ENCODE measurements at places on chromosomes 5 and 9.

GRCh38 chr9:121528642-121529041, 29.0 kb upstream of the GGTA1 start:
- DNase-seq = no peak

- no peak for DNase-seq
Observed at GRCh38 chr9:35029241-35029640, 39.7 kb downstream of the DNAJB5 start.

- DNase-seq = no peak
Observed at GRCh38 chr5:21085791-21086190, 1097.8 kb upstream of the CDH18 start.

DNA sequence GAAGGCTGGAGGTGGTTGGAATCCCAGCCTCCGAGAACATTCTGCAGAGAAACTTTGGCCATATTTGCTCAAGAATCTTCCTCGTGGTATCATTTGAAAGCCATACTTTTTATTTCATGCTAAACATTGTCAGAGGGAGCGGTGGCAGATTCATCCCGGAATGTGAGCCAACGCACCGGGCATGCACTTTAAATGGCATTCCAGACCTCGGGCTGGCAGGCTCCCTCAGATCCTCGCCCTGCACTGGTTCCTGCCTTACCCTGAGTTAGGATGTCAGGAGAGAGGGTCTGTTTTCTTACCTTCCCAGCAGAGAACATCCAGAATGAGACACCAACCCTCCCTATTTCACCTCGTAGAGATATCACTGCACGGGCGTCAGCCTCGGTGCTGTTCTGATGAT, 33.8 kb downstream of the GDNF start:
- DNase-seq = no peak

DNA sequence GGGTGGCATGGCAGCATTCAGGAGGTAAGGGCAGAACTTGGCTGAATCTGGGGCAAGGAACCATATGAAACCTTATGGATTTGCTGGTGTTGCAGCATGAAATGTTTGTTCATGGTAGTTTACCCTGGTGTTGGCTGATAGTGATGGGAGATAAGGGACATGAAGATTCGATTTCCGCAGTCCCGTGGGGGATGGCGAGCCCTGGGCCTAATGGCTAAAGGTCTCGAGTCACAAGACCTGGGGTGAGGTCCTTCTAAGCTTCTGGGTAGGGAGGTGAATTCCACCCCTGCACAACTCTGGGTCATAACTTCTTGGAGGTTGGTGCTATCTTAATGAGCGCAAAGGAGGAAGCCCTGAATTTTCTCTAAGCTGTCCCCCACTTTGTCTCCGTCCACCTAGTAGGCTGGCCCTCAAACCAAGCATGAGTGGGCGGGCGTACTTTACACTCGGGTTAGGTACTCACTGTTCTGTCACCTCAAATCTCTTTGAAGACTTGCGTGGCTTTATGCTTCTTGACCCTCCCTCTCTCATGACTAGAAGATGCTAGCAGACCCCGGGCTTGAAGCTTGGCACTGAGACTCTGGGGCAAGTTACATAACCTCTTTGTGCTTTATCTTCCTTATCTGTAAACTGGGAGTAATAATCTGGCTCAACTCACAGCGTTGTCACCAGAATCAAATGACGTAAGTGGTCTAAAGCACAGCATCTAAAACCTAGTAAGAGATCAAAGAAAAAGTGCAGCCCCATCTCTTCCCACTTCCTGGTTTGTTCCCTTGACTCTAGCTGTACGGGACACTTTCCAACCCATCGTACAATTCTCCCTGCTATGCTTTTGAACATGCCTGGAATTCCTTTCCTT, 72.5 kb downstream of the BASP1 start:
- peak; percentile 87 for DNase-seq

DNA sequence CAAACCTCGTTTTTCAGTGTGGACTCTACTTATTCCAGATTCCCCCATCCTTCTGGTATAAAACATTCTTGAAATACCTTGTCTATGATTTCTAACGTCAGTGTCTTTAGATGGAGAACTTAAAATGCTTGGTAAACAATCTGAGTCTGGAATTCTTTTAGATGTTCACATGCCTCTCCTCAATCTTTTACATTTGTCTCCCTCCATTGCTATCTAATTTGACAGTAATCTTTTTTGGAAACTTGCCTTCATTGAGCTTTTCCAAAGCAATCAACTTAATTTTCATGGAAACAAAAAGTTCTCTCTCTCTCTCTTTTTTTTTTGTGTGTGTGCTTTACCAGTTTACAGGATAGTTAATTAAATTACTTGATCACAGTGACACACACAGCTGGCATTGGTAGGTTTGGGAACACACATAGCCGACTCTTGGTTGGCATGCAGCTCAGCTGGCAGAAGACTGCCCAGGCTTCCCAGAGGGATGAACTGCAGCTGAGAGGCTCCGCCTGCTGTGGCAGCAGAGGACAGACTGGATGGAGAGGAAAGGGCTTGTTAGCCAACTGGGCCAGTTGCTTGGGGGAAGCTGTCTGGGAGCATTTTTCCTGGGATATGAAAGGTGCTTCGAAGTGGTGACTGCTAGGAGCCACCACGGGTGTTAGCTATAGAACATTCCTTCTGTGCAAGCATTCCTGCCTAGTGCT, 271.3 kb downstream of the ZSWIM6 start:
- DNase-seq = peak; percentile 43
